ENCODE measurements at places on chromosomes 2 and 18. TPM values are rescaled to one million over a fixed set of nuclear protein-coding genes. Genes with fewer than 3 reads are reported as not detected.
A peak's percentile ranks its signal among the peaks of the same experiment; 100 is the strongest.

GRCh38 chr2:153404792-153405191 is 73.8 kb downstream of the RPRM start:
- DNase-seq: no peak
- no peaks in the 10 kb centered on the region for H3K36me3 ChIP-seq
- H3K4me3 ChIP-seq: peak overlapping the region; percentile 56
- H3K27ac ChIP-seq: no peak overlapping the region
- H3K27me3 ChIP-seq: no peaks in the 10 kb centered on the region

DNA sequence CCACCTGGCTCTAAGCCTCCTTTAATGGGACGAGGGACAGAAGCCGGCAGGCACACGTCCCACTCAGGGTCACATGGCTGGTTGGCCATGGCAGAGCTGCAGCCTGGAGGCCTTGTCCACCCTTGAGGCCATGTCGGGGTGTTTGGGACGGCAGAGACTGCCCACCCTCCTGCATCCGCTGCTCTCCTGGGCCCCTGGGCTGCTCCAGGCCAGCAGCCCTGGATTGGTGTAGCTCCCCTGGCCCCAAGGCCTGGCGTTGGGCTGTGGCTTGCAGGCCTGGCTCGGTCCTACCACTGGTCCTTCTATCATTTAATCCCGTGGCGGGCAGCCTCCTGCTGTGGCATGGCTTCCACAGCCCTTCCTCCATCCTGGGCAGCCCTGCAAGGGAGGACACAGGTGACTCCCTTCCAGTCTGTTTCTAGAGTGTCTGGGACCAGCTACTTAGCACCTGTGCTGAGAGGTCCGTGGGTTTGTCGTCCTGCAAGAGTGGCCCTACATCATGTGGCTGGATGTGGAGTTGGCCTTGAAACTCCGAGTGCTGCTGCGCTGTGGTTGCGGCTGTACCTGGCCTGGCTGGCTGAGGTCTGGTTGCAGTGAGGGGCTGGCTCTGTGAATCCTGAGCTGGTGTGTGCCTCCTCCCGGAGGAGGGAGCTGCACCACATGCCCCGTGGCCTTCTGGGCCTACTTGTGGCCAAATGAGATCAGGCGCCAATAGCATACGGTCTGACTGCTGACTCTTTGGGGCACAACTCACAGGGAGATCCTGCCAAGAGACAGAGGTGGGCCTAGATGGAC is 67.3 kb downstream of the SH3RF3 start:
- no peak overlapping the region for H3K27ac ChIP-seq
- DNase-seq: no peak
- no peak overlapping the region for H3K4me3 ChIP-seq
- no peaks in the 10 kb centered on the region for H3K27me3 ChIP-seq
- no peaks in the 10 kb centered on the region for H3K36me3 ChIP-seq

The TTN gene
- total RNA-seq: 9.7 TPM

DNA sequence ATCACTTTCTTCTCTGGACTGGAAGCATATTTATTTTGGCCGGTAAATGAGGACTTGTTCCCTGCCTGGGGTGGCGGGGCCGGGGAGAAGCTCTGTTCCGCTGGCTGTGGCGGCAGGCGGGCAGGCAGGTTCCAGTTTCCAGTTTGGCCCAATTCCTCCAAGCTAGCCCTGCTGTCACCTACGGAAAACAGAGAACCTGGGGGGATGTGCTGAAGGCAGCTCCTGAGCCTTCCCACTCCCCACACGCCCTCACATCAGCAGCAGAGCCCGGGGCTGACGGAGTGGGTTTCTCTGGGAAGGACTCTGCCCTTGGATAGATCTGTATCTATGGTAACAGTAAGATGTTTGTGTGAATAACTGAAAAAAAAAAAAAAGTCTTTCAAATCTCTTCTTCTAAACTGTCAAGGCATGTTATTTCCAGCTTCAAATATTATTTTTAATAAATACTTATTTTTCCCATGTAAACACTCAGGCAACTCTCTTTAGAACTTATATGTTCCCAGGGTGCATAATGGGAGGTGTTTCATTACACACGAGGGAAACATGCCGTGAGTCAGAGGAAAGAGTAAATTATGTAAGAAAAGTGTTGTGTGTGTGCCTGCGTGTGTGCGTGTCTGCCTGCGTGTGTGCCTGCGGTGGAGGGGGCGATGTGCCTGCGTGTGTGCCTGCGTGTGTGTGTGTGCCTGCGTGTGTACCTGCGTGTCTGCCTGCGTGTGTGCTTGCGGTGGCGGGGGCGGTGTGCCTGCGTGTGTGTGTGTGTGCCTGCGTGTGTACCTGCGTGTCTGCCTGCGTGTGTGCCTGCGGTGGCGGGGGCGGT is 116.1 kb upstream of the ZNF516 start:
- H3K27me3 ChIP-seq: no peaks in the 10 kb centered on the region
- H3K36me3 ChIP-seq: no peaks in the 10 kb centered on the region
- DNase-seq: no peak
- H3K4me1 ChIP-seq: peaks cover 3% of the 10 kb centered on the region
- no peak overlapping the region for H3K27ac ChIP-seq

GRCh38 chr2:206713746-206714145 is 4.5 kb downstream of the DYTN start:
- H3K27me3 ChIP-seq: no peaks in the 10 kb centered on the region
- no peak overlapping the region for H3K27ac ChIP-seq
- no peaks in the 10 kb centered on the region for H3K36me3 ChIP-seq

The CLASP1 gene
- total RNA-seq: 53.9 TPM
